Natural killer cell (primary cell): ENCODE measurements at places on chromosomes 12 and 14. TPM values are rescaled to one million over a fixed set of nuclear protein-coding genes. Genes with fewer than 3 reads are reported as not detected.

DNA sequence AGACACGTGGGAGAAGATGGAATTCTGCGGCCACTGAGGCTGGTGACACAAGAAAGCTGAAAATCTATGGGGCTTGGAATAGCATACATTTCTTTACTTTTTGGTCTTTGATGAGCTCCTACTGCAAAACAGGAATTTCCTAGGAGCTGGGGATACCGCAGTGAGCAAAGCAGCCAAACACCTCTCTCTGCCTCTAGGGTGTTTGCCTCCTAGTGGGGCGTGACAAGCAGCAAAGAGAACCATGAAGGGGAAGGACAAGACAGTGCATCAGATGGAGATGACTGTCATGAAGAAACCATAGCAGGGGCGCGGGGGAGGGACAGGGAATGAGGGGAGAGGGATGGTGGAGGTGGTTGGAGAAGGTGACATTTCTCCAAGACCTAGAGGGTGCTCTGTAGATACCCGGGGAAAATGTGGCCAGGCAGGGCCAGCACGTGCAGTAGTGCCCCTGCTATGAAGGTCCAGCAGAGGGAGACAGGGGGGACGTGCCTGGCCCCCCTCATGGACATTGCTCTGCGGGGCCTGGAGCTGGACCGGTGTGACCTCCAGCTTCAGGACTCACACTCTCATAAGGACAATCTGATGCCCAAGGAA is 58.6 kb downstream of the SERPINA3 start:
- no peaks in the 10 kb centered on the region for H3K27me3 ChIP-seq
- H3K4me3 ChIP-seq: no peak overlapping the region
- H3K4me1 ChIP-seq: no peaks in the 10 kb centered on the region
- H3K27ac ChIP-seq: no peak overlapping the region

- no peaks in the 10 kb centered on the region for H3K36me3 ChIP-seq
- no peak overlapping the region for H3K27ac ChIP-seq
- no peak overlapping the region for H3K4me3 ChIP-seq
- H3K4me1 ChIP-seq: no peaks in the 10 kb centered on the region
- H3K27me3 ChIP-seq: no peaks in the 10 kb centered on the region
Measured at GRCh38 chr12:103138538-103138937, 181.1 kb downstream of the ASCL1 start.

DNA sequence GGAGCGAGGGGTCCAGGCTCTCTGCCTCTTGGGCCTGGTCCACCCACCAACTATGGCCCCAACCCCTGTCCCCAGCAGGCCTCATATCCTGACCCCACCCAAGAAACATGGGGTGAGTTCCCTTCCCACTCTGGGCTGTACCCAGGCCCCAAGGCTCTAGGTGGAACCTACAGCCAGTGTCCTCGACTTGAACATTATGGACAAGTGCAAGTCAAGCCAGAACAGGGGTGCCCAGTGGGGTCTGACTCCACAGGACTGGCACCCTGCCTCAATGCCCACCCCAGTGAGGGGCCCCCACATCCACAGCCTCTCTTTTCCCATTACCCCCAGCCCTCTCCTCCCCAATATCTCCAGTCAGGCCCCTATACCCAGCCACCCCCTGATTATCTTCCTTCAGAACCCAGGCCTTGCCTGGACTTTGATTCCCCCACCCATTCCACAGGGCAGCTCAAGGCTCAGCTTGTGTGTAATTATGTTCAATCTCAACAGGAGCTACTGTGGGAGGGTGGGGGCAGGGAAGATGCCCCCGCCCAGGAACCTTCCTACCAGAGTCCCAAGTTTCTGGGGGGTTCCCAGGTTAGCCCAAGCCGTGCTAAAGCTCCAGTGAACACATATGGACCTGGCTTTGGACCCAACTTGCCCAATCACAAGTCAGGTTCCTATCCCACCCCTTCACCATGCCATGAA is 8.6 kb downstream of the ARHGAP9 start:
- H3K27ac ChIP-seq: peak overlapping the region; percentile 2
- H3K4me1 ChIP-seq: peaks cover 66% of the 10 kb centered on the region

GRCh38 chr12:96121271-96121711 is 72.9 kb upstream of the ELK3 start:
- H3K27ac ChIP-seq: peak overlapping the region; percentile 71
- H3K27me3 ChIP-seq: no peaks in the 10 kb centered on the region
- H3K36me3 ChIP-seq: no peaks in the 10 kb centered on the region
- H3K4me1 ChIP-seq: peaks cover 14% of the 10 kb centered on the region
- H3K4me3 ChIP-seq: no peak overlapping the region
- DNase-seq: no peak

DNA sequence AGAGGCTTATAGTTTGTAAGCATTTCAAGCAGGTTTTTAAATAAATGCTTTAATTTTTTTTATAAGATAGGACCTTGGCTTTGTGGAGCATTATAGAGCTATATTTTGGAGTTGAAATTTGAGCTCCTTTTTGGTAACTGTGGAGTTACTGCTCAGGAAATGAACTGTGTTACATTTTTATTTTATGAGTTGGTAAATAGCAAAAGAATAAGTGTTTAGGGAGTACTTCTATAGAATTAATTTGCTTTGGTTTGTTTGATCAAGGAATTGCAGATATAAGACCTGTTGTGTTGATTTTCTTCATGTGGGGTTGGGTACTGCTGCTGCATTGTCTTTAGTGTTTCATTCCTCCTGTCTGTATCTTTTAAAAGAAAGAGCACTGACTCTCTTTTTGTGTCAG is 3.5 kb downstream of the ATP2A2 start:
- H3K27me3 ChIP-seq: no peaks in the 10 kb centered on the region
- no peak for DNase-seq
- H3K27ac ChIP-seq: no peak overlapping the region

GRCh38 chr12:1384910-1385309 is 209.5 kb downstream of the FBXL14 start:
- DNase-seq: no peak
- H3K4me3 ChIP-seq: no peak overlapping the region
- H3K27me3 ChIP-seq: no peaks in the 10 kb centered on the region
- H3K4me1 ChIP-seq: no peaks in the 10 kb centered on the region

DNA sequence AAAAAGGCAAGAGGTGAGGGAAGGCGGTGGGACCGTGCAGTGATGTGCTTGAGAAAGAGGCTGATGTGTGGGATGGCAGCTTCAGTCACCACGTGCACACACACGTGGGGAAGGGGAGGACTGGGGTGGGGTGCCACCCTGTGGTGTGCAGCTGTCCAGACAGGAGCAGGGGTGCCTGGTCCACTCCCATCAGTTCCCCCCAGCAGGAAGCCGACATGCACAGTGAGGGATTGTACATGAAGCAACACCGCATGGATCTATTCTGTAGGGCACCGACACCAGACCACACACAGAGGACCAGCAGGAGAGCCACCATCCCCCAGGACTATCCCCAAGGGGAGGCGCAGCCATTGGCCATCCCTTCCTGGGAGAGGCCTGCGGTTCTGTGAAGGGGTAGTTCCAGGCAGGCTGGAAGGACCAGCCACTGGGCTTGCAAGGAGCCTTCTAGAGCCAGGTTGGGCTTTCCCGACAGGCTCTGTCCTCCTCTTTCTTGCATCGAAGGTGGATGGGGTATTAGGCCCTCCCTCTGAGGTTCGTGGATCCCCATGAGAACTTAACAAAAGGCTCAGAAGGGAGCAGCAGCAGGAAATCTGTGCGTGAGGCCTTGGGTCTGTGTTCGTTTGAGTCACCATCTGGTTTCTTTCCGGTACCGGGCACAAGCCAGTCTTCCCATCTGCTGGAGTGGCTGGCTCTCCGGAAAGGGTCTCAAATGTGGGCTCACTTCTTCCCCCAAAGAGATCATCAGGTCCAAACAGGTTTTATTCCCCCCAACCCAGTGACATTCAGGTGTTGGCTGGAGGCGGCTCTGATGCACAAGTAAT is 59.8 kb downstream of the PLEKHG3 start:
- H3K27ac ChIP-seq: no peak overlapping the region
- no peak for DNase-seq
- no peaks in the 10 kb centered on the region for H3K36me3 ChIP-seq
- no peak overlapping the region for H3K4me3 ChIP-seq
- peaks cover 63% of the 10 kb centered on the region for H3K4me1 ChIP-seq

DNA sequence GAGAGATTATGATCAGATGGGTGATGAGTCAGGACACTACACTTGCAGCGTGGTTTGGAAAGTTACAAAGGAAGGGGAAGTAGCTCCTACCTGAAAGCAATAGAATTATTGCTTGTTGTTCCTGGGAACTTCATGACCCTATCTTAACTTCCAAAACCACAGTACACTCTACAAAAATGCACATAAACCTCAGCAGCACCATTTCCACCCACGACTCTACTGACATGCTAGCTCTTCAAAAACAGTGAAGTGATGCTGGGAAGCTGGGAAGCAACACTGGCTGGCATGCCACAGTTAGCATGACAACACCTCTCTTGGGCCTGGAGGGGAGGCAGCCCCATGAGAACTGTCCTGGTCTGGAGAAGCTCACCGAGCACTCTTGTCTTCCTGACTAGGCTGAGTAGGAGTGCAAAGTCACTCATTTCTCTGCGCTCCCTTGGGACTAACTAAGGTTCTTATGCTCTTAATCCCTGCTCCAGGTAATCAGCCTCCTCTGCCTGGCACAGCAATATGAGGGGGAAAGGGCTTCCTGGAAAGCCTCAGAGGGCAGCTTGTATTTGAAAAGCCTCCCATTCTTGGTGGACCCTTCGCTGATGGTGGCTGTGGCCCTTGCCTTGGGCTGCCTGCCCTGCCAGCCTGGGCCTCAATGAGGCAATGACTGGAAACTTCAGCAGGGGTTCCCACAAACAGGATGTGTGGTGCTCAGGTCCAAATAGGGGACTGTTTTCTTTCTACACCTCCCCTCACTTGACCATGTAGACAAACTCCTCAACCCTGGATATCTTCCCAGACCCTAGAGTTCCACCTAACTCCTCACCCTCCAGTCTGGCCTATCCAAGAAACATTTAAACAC is 1.2 kb downstream of the KRT3 start:
- peaks cover 8% of the 10 kb centered on the region for H3K27me3 ChIP-seq
- H3K4me3 ChIP-seq: no peak overlapping the region
- no peak for DNase-seq

DNA sequence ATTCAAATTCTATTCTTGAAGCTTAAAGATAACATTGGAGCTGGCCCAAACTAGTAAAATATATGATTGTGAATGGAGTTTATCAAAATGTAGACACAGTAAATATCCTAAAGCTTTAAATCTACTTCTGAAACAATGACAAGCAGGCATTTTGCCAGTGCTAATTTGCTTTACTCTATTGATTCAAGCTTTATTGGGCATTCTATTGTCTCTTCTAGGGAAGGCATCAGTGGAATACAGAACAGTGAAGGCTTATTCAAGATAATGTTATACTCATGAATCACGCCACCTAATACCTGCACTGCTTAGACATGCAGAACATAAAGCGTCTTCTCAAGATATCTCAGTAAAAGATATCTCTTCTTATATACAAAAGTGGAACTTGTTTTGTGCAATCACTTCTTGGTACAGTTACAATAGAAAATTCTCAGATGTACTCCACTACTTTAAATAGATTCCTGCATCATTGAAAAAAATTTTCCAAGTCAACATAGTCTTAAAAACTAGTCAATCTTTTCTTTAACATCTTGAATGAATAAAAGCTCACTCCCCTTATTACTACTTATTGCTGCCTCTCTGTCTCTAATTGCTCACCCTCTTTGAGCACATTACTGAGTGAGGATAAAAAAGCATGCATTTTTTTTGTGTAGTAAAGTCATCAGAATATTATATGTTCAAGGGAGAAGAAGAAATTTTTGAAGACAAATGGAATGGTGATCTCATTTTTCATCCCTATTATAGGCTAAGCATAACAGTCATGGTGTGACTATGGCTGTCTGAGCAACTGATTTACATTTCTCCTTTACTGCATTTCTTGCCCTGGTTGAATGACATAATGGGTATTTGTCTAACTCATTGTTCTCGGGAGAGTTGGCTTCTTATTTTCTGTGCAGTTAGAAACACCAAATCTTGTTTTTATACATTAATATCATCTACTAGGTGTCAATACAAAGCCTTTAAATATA is 98.0 kb upstream of the E2F7 start:
- no peak for DNase-seq
- no peaks in the 10 kb centered on the region for H3K27me3 ChIP-seq
- H3K27ac ChIP-seq: no peak overlapping the region
- H3K4me3 ChIP-seq: no peak overlapping the region

Gene MYF5
- not detected for total RNA-seq

DNA sequence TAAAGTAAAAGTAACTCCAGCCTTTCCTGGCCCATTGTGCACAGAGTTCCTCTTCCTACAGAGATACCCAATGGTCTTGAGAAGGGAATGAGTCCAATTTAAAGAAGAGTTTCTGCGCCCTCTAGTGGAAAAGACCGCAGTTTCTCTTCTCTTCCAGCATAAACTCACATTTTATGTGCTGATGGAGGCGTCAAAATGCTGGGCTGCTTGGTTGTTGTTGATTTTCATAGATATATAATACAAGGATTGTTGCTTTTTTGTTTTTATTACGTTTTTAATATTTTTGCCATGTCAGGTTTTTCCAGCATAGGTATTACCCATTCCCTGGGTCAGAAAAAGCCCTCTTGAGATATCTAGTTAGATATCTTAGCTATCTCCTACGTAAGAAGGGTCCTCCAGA is 356.9 kb upstream of the STXBP6 start:
- no peaks in the 10 kb centered on the region for H3K27me3 ChIP-seq
- DNase-seq: no peak
- H3K27ac ChIP-seq: no peak overlapping the region
- H3K36me3 ChIP-seq: no peaks in the 10 kb centered on the region
- H3K4me3 ChIP-seq: no peak overlapping the region

- no peak overlapping the region for H3K27ac ChIP-seq
- H3K27me3 ChIP-seq: no peaks in the 10 kb centered on the region
- peak; percentile 8 for DNase-seq
- no peak overlapping the region for H3K4me3 ChIP-seq
- no peaks in the 10 kb centered on the region for H3K4me1 ChIP-seq
Measured at GRCh38 chr14:66140213-66140918, 345.8 kb upstream of the CCDC196 start.

GRCh38 chr12:66290716-66291200 is 11.5 kb upstream of the HELB start:
- H3K4me3 ChIP-seq: no peak overlapping the region
- H3K27me3 ChIP-seq: no peaks in the 10 kb centered on the region
- H3K4me1 ChIP-seq: peaks cover 39% of the 10 kb centered on the region
- peak; percentile 65 for DNase-seq
- H3K36me3 ChIP-seq: no peaks in the 10 kb centered on the region

DNA sequence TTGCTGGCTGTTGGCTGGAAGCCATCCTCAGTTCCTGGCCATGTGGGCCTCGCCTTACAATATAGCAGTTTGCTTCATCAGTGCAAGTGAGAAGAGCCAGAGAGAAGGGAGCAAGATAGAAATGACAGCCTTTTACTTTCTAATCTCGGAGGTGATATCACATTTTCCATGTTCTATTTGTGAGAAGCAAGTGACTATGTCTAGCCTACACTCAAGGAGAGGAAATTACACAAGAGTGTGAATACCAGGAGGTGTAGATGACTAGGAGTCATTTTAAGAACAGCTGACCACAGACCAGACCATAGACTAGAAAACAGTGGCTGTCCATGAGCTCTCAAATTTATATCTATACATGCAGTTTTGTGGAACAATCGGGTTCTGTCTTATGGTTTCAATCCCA is 163.0 kb upstream of the NRXN3 start:
- no peak for DNase-seq
- no peaks in the 10 kb centered on the region for H3K4me1 ChIP-seq
- H3K27me3 ChIP-seq: no peaks in the 10 kb centered on the region
- no peaks in the 10 kb centered on the region for H3K36me3 ChIP-seq
- H3K27ac ChIP-seq: no peak overlapping the region
- no peak overlapping the region for H3K4me3 ChIP-seq

- no peak overlapping the region for H3K4me3 ChIP-seq
- no peak overlapping the region for H3K27ac ChIP-seq
- no peaks in the 10 kb centered on the region for H3K4me1 ChIP-seq
Measured at GRCh38 chr12:56572288-56572687, 50.7 kb downstream of the RBMS2 start.

- no peak for DNase-seq
- H3K27me3 ChIP-seq: no peaks in the 10 kb centered on the region
- H3K4me1 ChIP-seq: no peaks in the 10 kb centered on the region
- H3K27ac ChIP-seq: no peak overlapping the region
Measured at GRCh38 chr12:130965214-130965613, 11.5 kb downstream of the ADGRD1 start.
